ENCODE measurements at places on chromosomes 3 and 15. TPM values are rescaled to one million over a fixed set of nuclear protein-coding genes. Genes with fewer than 3 reads are reported as not detected.

- H3K27me3 ChIP-seq, result no peaks in the 10 kb centered on the region
- H3K4me3 ChIP-seq, result no peak overlapping the region
- H3K4me1 ChIP-seq, result no peaks in the 10 kb centered on the region
- H3K27ac ChIP-seq, result peak overlapping the region; percentile 31
Measured at GRCh38 chr3:58250093-58250707, 12.6 kb downstream of the ABHD6 start.

AP3B2 gene
- 1.9 TPM for total RNA-seq

DNA sequence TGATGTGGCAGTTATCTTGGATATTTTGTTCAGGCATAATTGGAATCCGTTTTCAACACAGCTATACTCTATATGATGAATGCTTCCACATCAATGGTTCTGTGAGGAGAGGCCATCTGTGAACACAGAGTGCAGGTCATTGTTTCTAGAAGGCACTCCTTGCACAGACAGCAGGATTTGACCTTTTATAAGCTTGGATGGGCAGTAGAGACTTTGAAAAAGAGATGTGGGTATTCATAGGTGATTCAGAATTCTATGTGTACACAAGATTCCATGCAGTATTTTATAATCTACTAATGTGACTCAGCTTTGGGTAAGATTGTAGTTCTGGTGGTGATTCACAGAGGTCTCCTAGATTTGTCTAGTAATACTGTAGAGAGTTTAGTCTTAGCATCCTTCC, 12.5 kb downstream of the ARPP21 start:
- H3K27me3 ChIP-seq, result no peaks in the 10 kb centered on the region
- no peaks in the 10 kb centered on the region for H3K36me3 ChIP-seq
- no peak overlapping the region for H3K4me3 ChIP-seq
- no peak overlapping the region for H3K27ac ChIP-seq
- no peaks in the 10 kb centered on the region for H3K4me1 ChIP-seq
- no peak for DNase-seq

GRCh38 chr3:166085164-166085856, 248.1 kb upstream of the BCHE start:
- no peaks in the 10 kb centered on the region for H3K36me3 ChIP-seq
- no peak for DNase-seq
- H3K4me3 ChIP-seq, result no peak overlapping the region
- no peaks in the 10 kb centered on the region for H3K27me3 ChIP-seq
- H3K4me1 ChIP-seq, result no peaks in the 10 kb centered on the region

DNA sequence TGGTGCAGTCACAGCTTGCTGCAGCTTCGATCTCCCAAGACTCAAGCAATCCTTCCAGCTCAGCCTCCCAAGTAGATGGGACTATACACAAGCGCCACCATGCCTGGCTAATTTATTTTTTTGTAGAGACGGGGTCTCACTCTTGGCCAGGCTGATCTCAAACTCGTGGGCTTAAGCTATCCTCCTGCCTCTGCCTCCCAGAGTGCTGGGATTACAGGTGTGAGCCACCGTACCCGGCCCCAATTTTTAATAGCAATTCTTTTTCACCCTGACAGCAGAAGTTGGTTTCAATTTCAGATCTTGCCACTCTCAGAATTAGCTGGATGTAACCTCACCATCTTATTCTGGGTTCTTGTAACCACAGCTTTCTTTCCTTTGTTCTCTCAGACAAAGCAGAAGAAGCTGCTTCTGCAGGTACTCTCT, 64.8 kb downstream of the TRIM71 start:
- no peak overlapping the region for H3K27ac ChIP-seq
- no peaks in the 10 kb centered on the region for H3K36me3 ChIP-seq
- no peaks in the 10 kb centered on the region for H3K27me3 ChIP-seq

DNA sequence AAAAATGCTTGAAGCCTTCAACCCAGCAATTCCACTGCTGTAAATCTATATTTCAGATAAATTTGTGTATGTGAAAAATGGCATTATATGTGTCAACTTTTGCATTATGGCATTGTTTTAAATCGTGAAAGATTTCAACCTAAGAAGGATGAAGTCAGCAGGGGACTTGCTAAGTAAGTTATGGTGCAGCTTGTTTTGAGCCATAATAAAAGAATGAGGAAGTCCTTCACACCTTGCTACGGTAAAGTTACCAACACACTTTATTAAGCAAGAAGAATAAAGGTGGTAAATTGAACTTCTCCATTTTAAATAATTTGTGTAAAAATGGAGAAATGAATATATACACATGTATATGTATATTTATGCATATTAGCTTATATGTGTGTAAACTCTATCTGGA, 371.4 kb downstream of the ROBO2 start:
- no peak overlapping the region for H3K27ac ChIP-seq
- no peak overlapping the region for H3K4me3 ChIP-seq

DNA sequence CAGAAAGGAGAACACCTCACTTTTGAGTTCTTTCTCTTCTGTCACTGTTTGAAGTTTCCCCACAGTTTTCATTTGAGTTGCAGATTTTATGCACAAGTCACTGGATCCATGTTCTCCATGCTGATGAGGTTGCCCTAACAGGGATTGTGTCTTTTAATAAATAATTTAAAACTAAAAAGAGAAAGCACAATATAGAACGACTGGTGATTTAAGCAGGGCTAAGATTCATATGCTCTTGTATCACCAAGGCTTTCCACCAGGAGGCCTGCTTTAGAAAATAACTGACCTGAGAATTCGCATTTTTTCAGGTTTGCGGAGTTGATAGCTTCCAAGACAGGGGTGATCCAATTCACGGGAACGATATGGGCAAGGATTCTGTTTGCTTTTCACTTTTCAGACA, 252.0 kb upstream of the VEPH1 start:
- H3K4me3 ChIP-seq, result no peak overlapping the region
- H3K27me3 ChIP-seq, result no peaks in the 10 kb centered on the region
- H3K36me3 ChIP-seq, result no peaks in the 10 kb centered on the region
- no peak overlapping the region for H3K27ac ChIP-seq
- no peaks in the 10 kb centered on the region for H3K4me1 ChIP-seq

VIPR1 gene
- 0.26 TPM for total RNA-seq

- peak overlapping the region; percentile 65 for H3K27ac ChIP-seq
Measured at GRCh38 chr3:146164506-146164905, 3.5 kb upstream of the PLOD2 start.

- H3K27me3 ChIP-seq, result no peaks in the 10 kb centered on the region
- DNase-seq, result no peak
- no peaks in the 10 kb centered on the region for H3K36me3 ChIP-seq
- no peak overlapping the region for H3K27ac ChIP-seq
- no peak overlapping the region for H3K4me3 ChIP-seq
- no peaks in the 10 kb centered on the region for H3K4me1 ChIP-seq
Measured at GRCh38 chr3:160330109-160330508, 68.9 kb downstream of the IFT80 start.

DNA sequence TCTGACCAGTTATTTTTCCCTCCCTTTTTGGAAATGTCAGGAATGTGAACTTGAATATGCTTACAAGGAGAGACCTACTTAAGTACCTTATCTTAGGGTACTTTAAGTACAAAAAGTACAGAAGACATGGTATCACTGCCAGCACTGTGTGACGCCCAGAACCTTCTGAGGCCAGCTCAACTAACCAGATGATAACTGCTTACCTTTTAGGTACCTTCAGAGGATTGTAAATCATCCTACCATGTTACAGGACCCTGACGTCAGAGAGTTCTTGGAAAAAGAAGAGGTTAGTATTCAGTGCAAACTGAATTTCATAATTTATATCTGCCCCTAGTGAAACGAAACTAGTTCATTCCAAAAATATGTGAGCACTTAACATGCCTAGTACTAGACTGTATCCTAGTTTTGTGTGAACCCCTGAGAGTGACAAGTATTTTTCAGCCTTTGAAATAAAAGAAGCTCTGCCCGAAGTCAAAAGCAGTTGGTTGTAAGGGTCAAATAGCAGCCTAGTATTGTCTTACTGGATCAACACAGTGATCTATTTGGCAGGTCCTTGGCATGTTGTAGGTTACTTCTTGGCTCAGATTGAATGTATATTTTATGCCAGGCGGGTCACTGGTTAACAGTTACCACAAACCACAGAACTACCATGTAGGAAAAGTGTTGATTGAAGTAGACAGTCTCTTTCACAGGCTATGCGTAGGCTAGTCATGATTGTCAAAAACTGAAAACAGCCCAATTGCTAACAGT, 23.8 kb upstream of the SNX22 start:
- H3K4me1 ChIP-seq, result no peaks in the 10 kb centered on the region
- DNase-seq, result no peak

- no peak for DNase-seq
- H3K4me3 ChIP-seq, result no peak overlapping the region
- no peaks in the 10 kb centered on the region for H3K27me3 ChIP-seq
- no peaks in the 10 kb centered on the region for H3K36me3 ChIP-seq
- H3K4me1 ChIP-seq, result no peaks in the 10 kb centered on the region
Measured at GRCh38 chr15:100536733-100537132, 8.0 kb upstream of the CERS3 start.

TRANK1 gene
- total RNA-seq, result 52.1 TPM

Measured in uterus (tissue), 4 donors.